ENCODE measurements at places on chromosomes 2 and 18.

- DNase-seq: peak; percentile 35
Observed at GRCh38 chr2:43605079-43605655, 9.3 kb upstream of the THADA start.

GRCh38 chr18:13311193-13311592 lies 92.6 kb downstream of the LDLRAD4 start:
- DNase-seq: no peak

GRCh38 chr2:129623783-129624182 lies 355.7 kb upstream of the RAB6C start:
- DNase-seq: no peak

GRCh38 chr2:237894986-237895543 lies 35.6 kb downstream of the RAMP1 start:
- DNase-seq: no peak

- DNase-seq: peak; percentile 78
Observed at GRCh38 chr2:239275044-239275685, 125.7 kb downstream of the HDAC4 start.

- no peak for DNase-seq
Observed at GRCh38 chr2:234164493-234165413, 114.3 kb downstream of the SPP2 start.

DNA sequence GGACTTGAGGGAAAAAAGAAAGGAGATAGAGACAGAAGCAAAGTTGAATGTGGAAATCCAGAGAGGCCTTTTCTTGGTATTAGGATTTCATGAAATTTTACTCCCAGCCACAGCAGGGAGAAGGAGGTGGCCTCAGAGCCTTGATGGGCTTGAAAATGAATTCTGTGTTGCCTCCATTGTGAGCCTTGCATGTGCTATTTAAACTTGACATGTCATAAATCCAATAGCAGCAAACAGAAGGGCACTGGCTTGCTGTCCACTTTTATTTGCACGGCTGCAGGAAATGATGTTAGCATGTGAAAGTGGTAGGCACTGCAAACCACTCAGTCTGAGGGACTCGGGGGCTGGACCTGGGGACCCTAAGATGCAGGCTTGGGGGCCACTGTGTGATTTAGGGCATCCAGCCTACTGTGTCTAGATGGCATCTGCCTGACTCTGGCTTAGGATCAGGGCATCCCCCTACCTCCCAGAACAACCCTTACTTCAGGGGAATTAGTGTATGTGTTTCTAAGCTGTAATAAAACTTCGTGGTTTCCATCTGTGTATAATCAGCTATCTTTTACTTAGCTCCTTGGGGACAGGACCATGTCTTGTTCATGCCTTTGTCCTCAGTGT lies 139.1 kb upstream of the SKOR2 start:
- DNase-seq: no peak

DNA sequence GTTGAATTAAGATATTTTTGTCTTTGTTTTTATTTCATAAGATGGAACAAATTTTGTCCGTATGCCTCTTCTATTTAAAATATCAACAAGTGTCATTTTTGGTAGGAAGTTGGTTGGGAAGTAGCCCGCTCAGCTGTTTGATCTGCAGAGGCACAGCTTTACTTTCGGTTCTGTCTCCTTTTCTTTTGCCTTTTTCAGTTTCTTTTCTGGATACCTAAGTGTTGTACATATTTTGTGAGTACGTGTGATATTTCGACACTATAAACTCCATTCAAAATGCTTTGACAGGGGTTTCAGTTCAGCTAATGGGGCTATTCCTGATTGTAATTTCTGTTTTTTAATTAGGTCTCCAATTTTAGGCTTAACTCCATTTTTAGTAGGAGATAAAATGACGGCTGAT lies 1785.0 kb upstream of the LRRTM1 start:
- no peak for DNase-seq

DNA sequence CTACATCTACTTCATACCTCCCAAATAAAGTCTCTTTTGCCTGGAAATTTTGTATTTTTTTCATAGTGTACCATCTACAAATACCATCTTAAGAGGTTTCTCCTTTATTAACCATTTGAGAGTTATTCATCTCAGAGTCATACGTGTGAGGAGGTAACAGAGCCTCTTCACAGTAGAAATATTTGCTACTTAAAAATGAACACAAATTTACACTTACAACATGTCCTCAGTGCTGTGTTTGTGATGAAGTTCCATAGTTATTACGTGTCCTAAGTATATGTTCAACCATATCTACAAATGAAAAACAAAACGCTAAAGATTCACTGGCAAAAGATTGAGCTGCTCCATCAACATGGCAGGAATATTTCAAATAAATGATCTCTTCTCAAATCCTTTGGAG lies 48.5 kb upstream of the HNRNPA3 start:
- no peak for DNase-seq

- no peak for DNase-seq
Observed at GRCh38 chr18:74739926-74740325, 142.3 kb downstream of the ZNF407 start.

- DNase-seq: no peak
Observed at GRCh38 chr18:65235966-65236624, 514.7 kb upstream of the CDH7 start.

- no peak for DNase-seq
Observed at GRCh38 chr2:1488181-1488671, 75.0 kb downstream of the TPO start.

DNA sequence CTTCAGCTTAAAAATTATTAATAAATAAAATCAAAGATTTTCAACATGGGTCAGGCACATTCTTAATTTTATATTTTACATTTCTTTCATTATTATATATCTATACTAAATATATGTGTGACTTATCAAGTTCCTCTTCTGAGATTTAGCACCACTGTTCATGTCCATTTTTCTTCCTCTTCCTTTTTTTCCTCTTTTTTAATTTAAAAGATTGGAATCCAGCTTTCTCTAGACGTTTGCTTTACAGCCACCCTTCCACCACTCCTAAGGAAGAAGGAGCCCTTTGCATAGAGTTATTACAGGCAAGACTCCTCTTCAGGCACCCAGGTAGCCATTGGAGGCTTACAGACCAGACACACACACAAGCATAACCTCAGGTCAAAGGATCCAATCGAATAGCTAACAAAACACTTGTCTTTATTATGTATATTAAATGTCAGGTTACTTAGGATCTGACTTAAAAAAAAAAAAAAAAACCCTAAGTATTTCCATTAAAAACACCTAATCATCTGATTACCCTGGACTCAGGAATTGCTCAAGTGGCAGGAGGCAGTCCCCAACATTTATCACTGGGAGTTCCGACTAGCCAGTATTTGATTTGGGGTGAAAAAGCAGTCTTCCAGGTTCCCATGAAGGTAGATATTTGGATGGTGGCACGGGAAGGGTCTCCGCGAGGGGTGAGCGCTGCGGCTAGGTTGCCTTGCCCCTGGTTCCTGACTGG lies 2.4 kb upstream of the ZEB2 start:
- DNase-seq: no peak

GRCh38 chr2:60351321-60351720 lies 202.1 kb downstream of the BCL11A start:
- DNase-seq: no peak

- no peak for DNase-seq
Observed at GRCh38 chr2:1501991-1502390, 88.7 kb downstream of the TPO start.

DNA sequence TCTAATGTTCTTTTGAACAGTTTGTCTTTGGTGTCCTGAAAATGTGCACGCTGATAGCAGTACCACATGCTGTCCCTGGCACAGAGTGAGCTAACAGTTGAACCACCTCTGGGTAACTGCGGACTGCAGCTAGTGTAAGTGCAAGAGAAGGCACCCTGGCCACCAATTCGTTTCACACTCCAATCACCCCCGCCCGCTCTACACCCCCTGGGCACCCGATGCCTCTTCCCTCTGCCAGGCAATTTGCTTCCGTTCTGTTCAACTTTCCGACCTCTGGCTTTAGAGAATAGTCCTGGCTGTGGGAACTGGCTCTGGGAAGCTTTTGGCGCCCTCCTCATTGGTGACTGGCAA lies 1.4 kb downstream of the DOCK10 start:
- no peak for DNase-seq

DNA sequence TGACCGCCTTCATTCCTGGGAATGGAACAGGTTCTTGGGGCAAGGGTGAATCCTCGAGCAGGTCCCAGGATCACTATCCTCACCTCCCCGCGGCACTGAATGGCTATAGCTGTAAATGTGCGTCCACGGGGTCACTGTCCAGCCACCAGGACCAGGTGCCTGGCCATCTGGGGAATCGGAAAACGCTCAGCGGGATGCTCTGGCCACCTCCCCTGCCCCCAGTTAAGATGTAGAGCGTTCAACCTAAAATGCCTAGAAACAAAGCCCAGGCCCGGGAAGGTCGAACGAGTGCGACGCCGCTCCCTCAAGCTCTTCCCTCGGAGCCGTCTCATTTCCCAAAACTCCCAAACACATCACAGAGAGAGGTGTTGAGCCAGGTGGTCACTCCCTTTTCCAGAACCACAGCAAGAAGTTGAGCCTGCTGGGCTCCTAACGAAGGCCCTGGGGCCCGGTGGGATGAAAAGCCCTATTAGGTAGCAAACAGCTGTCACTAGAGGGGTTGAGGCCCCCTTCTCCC lies 795 bp upstream of the CAPN10 start:
- DNase-seq: no peak

DNA sequence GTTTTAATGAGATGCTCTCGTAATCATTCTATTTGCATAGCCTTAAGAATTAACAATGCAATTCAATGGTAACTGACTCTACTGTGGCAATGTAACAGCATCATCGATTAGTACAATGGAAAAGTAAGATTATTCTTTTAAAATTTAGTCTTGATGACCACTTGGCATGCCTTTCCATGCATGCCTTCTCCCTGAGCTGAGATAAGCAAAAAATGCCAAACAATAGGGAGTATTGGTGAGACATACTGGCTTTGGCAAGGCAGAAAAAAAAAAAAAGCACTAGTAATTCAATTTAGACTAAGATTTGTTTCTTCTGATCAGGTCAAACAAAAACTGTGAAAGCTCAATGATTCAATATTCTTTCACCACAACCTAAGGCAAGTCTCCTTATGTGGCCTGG lies 110.8 kb upstream of the TRIB2 start:
- DNase-seq: no peak

DNA sequence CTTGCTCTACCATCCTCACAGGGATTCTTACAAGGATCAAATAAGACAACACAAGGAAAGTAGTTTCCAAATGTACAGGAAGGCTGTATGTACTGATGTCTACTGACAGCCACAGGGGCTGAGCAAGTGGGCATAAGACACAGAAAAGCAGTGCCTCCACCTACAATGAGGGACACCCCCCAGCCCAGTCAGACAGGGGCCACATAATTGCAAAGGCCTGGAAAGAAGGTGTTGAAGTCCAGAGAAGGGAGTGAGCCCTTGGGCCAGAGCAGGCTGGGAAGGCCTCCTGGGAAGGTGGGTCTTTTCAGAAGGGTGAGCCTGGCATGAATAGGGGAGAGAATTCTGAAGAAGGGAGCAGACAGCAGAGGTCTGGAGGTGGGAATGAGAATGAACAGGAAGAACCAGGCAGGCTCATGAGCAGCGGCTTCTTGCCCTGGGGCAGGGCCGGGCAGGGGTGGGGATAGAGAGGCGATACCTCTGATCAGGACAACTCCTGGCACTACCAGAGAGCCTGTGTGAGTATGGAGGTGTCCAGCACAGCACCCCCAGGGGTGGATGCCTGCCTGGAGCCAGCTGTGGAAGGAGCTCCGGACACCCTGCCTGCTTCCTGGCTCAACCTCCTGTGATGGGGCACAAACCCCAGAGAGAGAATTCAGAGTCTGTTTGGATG lies 30.1 kb downstream of the HS1BP3 start:
- no peak for DNase-seq

GRCh38 chr18:35345950-35346349 lies 1.7 kb upstream of the ZNF24 start:
- DNase-seq: no peak

- DNase-seq: no peak
Observed at GRCh38 chr2:185892484-185892883, 153.9 kb downstream of the FSIP2 start.

DNA sequence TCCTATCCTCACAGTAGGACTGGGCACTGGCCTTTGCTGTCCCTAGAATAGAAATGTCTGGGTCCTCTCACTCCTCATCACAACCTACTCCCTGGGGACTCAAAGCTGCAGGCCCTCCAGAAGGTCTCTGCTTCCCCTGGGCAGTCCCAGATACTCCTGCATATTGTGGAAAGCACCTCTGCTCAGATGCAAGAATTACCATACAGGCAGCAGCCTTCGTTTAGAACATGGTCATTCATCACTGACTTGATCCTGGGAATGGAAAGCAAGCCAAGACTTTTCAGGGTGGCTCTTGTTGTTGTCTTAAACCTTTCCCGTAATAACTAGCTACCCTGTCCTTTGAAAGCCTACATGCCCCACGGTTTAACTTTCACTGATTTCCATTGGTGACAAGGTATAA lies 53.1 kb upstream of the NPAS2 start:
- DNase-seq: no peak

GRCh38 chr18:79781331-79781941 lies 16.3 kb upstream of the KCNG2 start:
- no peak for DNase-seq

DNA sequence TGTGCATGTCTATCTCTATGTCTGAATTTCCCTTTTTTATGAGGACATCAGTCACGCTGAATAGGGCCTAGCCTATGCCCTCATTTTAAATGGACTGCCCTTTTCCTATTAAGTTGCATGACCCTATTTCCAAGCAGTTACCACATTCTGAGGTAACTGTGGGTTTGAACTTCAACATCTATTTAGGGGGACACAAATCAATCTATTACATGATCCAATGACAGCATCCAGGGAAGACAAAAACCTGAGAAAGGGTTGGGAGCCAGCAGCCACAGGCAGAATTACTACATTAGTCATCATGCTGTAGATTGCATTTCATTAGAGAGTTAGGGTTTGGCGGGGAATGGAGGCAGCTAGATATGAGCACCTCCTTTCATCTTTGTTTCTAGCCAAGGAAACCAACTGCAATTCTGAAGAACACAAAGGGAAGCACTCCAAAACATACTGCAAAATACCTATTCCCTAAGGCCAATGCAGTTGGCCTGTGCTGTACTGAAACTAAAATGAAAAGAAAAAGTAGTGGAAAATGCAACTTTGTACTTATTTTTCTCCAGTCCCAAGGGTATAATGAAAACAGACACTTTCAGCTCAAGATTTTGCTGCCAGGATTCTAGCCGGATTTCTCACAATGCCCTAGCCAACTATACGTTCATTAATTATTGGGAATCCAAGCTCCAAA lies 40.4 kb upstream of the C1D start:
- no peak for DNase-seq

DNA sequence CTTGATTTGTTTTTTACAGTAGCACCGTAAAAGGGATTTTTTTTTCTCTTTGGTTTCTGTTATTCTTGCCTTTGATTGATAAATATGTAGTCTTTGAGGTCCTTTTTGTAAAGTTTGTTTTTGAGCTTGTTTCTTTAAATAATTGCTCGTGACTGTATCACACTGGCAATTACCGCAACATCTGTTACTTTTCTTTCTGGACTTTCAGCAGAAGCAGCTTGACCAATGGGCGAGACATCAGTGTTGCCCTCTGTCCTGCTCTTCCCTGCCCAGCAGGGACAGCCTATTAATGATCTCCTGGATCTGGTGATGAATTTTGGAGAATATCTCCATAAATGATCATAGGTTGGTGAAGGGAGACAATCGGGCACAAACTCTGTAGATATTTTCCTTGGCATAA lies 74.9 kb downstream of the TDRD15 start:
- DNase-seq: no peak
